Sciatic nerve (tissue), 2 donors: ENCODE measurements at places on chromosomes 2 and 18.

- DNase-seq, result no peak
Measured at GRCh38 chr2:215484570-215484969, 48.7 kb upstream of the FN1 start.

DNA sequence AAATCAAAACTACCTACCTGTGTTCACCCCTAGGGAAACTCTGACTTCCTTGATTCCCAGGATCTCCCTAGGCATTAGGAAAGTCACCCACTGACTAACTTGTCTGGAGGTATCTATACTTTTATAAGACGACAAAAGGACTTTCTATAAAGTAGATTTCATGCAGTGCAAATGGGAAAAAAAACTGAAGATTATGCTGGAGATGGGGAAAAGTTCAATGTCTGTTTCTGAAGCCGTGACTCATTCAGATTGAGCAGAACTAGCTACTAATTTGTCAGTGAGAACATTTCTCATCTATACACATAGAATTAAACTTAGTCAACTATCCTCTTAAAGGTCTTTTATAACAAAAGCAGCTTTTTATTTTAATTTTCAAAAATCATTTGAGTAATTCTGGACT is 6.0 kb downstream of the SEPTIN10 start:
- DNase-seq, result no peak

- DNase-seq, result no peak
Measured at GRCh38 chr2:196481324-196481697, 158.2 kb upstream of the CCDC150 start.

DNA sequence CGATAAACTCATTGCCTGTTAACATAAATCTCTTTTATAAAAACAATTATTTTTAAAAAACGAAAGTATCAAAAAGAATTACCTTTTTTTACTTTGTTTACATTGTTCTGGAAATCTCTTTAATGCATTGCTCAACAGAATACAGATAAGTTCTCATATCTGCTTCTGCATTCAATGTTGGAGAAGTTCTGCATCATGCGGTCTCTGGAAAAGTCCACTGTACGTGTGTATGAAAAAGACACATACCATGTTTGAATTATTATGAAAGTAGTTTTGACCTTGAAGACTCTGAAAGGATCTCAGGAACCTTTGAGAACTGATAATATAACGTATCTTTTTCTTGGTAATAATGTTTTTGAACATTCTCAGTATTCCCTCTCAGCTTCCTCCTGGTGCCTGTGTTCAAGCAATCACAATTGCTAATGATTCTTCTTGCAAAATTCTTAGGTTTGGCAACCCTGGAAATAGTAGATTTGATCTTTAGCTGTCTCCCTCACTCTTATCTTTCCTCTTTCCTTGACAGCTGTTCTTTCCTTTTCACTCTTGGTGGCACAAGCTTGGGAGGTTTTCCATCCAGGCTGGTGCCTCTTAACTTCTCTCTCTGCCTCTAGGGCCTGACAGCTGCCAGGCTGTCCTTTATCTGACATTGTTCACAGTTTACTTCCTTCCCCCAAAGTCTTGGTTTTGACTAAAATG is 12.4 kb upstream of the IL1R1 start:
- no peak for DNase-seq

- no peak for DNase-seq
Measured at GRCh38 chr18:55694291-55694690, 106.3 kb upstream of the TCF4 start.

- no peak for DNase-seq
Measured at GRCh38 chr18:46369323-46369722, 265.1 kb downstream of the HAUS1 start.

GRCh38 chr18:12406371-12407111 is 1.2 kb upstream of the PRELID3A start:
- no peak for DNase-seq

DNA sequence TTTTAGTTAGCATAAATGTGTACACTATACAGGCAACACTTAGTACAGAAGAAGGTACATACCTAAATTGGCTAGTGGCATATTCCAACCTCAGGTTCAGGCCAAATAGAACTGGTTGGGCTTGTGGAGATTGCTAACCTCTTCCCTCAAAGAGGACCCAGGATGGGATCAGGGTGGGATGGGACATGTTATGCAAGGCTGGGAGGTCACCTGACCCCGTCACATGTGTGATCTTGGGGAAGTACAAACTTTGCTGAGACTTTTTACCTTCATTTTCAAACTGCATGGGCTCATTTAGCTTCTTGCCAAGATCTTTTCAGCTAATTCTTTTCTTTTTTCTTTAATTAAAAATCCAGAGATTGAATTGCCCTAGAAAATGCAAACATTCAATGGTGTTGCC is 36.9 kb downstream of the TMEM17 start:
- DNase-seq, result no peak

DNA sequence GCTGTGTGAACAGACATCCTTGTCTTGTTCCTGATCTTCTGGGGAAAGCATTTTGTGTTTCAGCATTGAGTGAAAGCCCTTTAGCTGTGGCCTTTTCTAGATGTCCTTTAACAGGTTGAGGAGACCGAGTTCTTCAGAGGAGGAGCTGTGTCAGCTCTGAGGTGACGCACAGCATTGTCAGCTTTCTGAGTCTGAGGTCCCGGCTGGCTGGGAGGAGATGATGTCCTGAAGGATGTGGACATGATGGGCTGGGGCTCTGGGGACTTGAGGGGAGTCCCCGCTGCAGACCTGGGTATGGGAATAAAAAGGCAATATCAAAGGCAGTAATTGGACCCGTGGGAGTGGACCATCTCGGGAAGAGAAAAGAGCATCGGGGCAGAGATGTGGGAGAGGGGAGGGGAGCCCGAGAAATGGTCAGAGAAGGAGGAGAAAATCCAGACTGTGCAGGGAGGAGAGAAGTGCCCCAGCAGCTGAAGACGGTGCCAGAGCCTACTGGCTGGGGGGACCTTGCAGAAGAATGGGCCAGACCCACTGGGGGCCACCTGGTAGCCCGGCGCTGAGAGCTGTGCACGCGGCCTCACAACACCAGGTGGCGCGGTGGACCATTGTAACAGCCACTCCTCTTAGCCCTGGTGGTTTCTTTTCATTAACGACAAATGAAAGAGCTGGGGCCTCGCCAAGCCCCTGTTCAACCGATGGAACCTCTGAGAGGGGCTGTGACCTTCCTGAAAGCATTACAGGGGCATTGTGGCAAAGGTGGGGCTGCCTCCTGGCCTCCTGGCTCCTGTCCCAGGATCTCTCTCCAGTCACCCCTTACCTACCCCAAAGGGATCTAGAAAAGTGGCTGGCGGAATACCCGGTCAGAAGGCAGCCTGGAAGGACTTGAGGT is 61.6 kb downstream of the ST3GAL5 start:
- peak; percentile 89 for DNase-seq

GRCh38 chr2:227367427-227367795 is 11.7 kb downstream of the TM4SF20 start:
- no peak for DNase-seq

DNA sequence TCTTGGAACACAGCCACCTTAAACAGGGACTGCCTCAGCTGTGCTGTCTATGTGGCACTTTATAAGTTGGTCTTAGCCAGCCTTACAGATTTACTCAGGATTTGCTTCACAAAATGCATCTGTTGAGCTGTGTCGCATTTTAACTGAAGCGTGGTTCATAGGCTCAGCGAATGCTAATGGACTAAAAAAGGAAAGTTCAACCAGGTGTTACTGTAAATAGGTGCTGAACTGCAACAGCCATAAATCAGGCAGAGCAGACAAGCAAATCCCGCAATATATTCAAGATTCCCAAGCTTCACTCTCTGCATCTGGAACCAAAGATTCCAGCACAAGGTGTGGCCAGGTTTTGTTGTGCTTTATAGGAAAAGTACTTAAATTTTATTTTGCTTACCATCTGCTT is 130.0 kb downstream of the EPHA4 start:
- no peak for DNase-seq

DNA sequence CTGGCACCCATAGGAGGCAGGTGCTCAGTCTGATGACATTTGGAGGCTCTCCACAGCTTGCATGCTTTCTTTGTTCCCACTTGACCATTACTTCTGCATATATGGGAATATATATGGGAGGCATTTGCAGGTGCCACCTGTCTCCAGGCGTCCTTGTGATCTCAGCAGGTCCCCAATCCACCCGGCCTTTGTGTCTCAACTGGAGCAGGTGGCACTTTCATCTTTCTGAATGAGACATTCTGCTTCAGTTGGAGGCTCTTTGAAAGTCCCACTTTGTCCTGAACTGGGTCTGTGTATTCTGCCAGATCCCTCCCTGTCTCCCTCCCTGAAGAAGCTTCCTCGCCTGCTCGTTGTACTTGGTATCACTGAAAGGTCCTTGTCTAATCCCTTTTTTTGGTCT is 318.1 kb upstream of the EPAS1 start:
- no peak for DNase-seq

DNA sequence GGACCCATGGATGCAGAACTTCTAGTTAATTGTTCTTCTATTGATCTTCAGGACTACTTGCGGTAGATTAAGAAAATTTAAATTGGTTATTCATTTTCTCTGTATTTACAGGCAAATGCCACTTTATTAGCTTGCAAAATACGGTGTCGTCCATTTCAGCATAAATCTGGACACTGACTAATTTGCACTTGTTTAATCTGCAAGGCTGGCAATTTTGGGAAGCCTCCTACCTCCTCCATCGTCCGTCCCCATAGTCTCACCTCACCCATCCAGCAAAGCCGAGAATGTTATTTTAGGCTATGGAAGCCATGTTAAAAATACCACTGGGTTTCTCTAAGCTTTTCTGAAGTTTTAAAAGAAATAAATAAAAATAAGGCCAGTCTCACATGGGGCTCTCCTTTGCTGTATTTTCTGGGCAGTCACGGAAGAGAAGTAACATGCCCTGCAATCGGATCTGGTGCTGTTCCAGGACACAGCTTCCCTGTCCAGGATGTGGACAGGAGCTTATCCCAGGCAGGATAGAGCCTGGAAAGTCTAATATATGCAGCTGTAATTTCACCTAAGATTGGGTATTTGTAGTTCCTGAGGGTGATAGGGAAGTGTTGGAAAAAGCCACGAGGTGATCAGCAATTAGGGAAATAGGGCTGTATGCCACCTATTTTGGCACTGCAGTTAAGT is 17.4 kb downstream of the TMEM178A start:
- DNase-seq, result no peak

GRCh38 chr2:19158896-19159295 is 199.5 kb downstream of the OSR1 start:
- no peak for DNase-seq

DNA sequence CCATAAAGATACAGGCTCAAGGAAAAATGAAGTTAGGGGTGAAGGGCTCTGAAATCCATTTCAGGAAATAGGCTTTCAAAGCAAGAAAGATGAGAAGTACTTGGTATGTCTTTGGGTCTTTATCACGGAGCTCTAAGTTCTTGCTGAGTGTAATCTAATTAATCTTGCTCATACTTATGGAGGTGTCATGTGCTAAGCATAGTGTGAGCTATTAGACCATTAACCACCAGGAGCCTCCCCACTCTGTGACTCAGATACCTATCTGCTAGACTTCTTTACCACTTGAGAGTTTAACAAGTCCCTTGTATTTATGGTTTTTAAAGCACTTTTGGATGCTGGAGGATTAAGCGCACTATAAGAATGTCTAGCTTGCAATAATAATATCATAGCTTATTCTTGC is 678.7 kb downstream of the EPHA4 start:
- DNase-seq, result no peak

- DNase-seq, result no peak
Measured at GRCh38 chr2:175398848-175399247, 217.3 kb upstream of the ATP5MC3 start.

DNA sequence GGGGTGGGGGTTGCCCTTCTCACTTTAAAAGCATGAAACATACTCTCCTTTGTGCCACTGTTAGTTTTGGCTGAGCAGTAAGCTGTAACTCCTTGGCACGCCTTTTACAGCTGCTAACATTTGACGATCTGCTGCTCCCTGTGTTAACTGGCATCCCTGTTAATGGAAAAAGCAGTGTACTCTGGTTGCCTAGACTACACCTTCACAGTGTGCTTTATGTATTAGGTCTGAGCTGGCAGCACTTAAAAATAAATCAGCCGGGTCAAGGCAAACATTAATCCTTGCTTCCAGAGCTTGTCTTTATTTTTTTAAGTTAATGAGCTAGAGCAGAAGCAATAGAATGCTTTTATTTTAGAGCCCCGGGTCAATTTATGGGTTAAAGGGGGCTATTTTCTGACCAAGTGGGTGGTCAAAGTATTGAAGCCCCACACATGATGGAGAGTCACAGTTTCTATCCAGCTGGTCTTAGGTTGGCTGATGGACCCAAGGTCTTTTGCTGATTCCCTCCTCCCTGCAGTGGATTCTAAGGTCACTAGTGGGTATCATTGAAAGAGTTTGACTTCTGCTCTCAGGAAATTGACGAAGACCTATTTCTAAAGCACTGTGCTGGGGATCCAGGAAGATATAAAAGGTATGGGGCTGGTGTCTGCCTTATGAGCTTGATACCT is 54.5 kb downstream of the CFAP221 start:
- no peak for DNase-seq

- no peak for DNase-seq
Measured at GRCh38 chr2:49702740-49703139, 548.4 kb upstream of the FSHR start.

DNA sequence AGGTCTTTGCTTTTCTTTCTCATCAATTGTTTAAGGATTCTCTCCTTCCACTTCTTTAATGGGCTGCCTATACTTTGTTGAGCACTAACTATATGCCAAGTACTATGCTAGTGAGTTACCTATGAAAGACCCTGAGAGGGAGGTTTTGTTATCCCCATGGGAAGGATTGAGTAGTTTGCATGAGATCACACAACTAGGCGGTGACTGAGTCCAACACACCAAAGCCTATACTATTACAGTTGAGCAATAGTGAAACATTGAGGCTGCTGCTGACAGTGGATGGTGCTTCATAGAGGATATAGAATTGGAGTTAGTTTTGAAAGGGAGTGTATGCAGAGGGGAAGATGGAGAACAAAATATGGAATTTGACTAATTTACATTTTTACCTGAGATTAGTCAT is 15.8 kb downstream of the NABP1 start:
- no peak for DNase-seq

GRCh38 chr2:108382196-108382595 is 4.4 kb downstream of the SULT1C4 start:
- no peak for DNase-seq

- no peak for DNase-seq
Measured at GRCh38 chr2:186052930-186053329, 314.3 kb downstream of the FSIP2 start.

DNA sequence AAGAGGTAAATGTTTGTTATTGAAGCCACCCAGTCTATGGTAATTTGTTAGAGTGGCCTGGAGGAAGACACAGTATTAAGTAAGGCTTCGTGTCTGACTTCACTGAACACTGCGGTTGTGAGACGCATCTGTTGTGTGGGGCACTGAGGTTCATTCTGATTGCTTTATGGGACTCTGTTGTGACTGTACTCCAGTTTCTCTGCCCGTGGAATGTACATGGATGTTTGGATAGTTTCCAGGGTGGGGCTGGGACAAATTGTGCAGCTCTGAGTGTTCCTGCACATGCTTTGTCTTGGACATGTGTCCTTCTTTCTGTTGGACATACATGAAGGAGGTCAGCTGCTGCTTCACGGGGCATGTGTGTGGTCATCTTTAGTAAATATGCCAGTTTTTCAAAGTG is 58.6 kb downstream of the ODC1 start:
- no peak for DNase-seq

GRCh38 chr2:29066997-29067605 is 7.2 kb downstream of the PCARE start:
- DNase-seq, result no peak

- DNase-seq, result no peak
Measured at GRCh38 chr2:134976074-134976702, 57.6 kb downstream of the CCNT2 start.
